ENCODE measurements at places on chromosomes 1 and 21.
A peak's percentile ranks its signal among the peaks of the same experiment; 100 is the strongest.

- no peak for DNase-seq
These were observed 10.1 kb downstream of the AGMAT start for GRCh38 chr1:15574741-15575140.

GRCh38 chr1:62066713-62067112 lies 127.9 kb upstream of the L1TD1 start:
- no peak for DNase-seq

GRCh38 chr1:241677201-241677600 lies 25.1 kb downstream of the WDR64 start:
- DNase-seq = no peak

GRCh38 chr1:180594723-180595122 lies 36.0 kb downstream of the OVAAL start:
- no peak for DNase-seq

DNA sequence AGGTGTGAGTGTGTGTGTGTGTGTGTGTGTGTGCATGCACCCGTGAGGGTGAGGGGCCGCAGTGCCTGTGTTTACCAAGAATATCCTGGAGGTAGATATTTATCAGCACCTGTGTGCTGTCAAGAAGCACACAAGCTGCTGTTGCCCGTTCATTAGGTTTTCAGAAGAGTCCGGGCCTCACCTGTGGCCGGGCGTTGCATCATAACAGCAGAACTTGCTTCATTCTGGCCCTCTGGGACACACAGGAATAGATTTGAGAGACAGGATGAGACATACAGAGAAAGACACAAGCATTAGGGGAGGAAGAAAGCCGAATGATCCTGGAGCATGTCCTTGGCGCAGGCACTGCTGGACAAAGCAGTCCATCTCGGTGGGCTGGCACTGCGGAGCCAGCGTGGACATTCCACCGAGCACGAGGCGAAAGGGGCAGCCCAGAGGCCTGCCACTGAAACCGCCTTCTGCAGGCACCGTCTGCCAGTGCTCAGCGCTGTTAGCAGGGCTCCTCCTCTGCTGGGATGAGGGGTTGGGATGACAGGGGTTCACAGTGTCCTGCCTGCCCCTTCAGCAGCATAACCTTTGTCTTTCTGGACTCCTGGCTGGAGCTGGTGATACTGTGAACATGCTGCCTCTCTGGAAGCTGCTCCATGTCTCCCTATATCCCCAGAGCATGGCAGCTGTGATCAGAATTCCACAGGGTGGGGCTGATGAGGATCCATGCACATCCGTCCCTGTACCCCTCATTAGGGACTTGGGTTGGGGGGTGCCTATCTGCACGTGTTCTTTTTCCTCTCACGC lies 81.1 kb downstream of the PEX14 start:
- DNase-seq = peak; percentile 78

- DNase-seq = peak; percentile 33
These were observed 7.0 kb upstream of the POU3F1 start for GRCh38 chr1:38053416-38054091.

DNA sequence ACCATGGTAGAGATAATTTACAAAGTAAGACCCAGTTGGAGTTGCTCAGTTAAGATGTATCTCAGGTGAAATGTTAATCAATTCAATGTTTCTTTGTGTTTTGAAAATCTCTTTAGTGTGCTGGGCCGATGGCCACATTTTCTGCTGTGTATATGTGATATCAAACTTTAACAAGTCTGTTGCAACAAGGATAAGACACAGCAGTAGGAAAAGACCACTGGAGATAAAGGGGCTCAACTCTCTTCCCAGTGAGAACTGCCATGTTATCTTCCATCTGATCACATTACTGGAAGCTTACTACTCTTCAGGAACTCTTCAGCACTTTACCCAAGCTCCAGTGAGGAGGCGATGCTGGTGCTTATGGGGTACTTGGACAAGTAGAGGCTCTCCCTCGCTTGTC lies 227.7 kb downstream of the NFIA start:
- DNase-seq = no peak

Data from eye (tissue), 1 donor.